ENCODE measurements at places on chromosomes 2 and 18.

DNA sequence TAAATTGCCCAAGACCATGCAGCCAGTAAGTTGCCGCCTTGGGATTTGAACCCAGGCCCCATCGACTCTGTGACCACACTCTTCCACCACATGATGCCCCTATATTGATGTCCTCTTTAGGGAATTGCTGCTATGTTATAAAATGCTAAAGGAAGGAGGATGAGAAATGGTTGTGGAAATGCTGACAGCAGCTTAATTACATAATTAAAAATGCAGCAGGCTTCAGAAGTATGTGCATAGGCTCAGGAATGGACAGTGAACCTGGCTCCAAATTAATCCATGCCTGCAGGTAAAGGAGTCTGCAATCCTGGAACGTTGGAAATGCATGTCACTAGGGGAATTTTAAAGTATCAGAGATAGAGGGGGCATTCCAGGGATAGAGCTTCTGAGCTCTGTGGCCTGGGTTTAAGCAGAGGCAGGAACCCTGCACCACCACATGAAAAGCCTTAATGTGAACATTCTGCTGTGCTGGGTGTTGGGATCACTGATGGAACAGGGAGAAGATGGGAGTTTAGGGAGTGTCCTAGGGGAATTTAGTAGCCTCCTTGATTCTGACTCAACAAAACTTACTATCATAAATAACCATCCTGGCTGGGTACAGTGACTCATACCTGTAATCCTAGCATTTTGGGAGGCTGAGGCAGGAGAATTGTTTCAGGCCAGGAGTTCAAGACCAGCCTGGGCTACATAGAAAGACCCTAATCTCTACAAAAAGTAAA, 76.1 kb upstream of the CCDC85A start:
- H3K4me3 ChIP-seq, result no peak overlapping the region
- no peaks in the 10 kb centered on the region for H3K27me3 ChIP-seq
- H3K36me3 ChIP-seq, result no peaks in the 10 kb centered on the region
- no peaks in the 10 kb centered on the region for H3K4me1 ChIP-seq

DNA sequence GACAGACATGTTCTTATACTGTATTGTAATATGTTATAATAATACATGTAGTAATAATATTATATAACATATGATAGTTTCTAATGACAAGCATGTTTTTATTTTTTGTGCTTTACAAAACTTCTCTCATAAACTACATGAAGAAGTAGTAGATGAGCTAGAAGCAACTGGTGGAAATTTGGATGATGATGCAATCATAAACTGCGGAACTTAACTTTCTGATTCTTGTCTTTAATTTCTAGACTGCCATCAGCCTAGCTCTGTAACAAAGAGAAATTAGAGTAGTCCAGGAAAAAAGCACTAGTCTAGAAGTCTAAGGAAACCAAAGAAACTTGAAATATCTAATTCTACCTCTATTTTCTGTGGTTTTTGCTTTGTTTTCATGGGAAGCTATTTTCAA, 71.0 kb upstream of the SPATS2L start:
- no peak overlapping the region for H3K4me3 ChIP-seq
- no peak overlapping the region for H3K27ac ChIP-seq
- peaks cover 43% of the 10 kb centered on the region for H3K27me3 ChIP-seq
- no peak for DNase-seq
- H3K4me1 ChIP-seq, result peaks cover 5% of the 10 kb centered on the region

DNA sequence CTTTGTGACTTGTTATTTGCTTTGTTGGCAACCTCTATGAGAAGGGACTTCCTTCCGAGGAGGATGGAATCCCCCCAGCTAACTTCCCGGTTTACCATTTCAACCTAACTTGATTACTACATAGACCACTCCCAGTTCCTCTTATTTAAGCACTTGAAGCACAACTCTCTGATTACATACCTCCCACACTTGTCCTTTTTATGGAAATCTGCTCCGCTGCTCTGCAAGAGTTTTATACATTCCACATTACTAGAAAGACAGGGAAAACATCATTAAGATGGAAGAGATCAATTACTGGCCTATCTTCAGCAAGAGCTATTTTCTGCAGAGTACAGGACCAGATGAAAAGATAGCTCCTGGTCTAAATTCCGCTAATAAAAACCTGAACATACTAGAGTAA, 160.0 kb upstream of the PGAP1 start:
- H3K36me3 ChIP-seq, result peaks cover 79% of the 10 kb centered on the region
- H3K4me1 ChIP-seq, result peaks cover 9% of the 10 kb centered on the region
- no peaks in the 10 kb centered on the region for H3K27me3 ChIP-seq
- DNase-seq, result no peak

- peaks cover 4% of the 10 kb centered on the region for H3K4me1 ChIP-seq
- H3K27ac ChIP-seq, result no peak overlapping the region
- DNase-seq, result no peak
- H3K27me3 ChIP-seq, result no peaks in the 10 kb centered on the region
- peaks cover 35% of the 10 kb centered on the region for H3K36me3 ChIP-seq
- H3K4me3 ChIP-seq, result no peak overlapping the region
These were observed 31.9 kb upstream of the TOGARAM2 start for GRCh38 chr2:28949190-28949589.

DNA sequence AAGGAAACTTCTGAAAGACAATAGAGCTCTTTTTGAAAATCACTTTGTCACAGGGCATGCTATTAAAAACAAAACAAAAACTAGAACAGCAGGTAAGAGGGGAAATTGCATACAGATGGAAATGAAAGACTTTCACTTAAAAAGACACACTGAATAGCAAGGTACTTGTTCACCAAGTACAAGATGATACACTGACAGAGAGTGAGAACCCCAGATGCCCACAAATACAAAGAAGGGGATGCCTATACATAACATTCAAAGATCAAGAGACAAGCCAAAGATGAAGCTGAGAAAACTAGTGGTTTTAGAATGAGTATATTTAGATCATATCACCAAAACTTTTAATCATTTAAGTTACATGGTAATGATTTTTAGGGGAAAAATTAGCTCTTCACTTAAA, 60.7 kb downstream of the ASXL2 start:
- peaks cover 37% of the 10 kb centered on the region for H3K36me3 ChIP-seq
- peaks cover 52% of the 10 kb centered on the region for H3K4me1 ChIP-seq
- H3K27me3 ChIP-seq, result no peaks in the 10 kb centered on the region

GRCh38 chr2:156322686-156323231, 9.8 kb downstream of the NR4A2 start:
- no peak overlapping the region for H3K27ac ChIP-seq
- DNase-seq, result no peak
- no peak overlapping the region for H3K4me3 ChIP-seq
- peaks cover 80% of the 10 kb centered on the region for H3K27me3 ChIP-seq

DNA sequence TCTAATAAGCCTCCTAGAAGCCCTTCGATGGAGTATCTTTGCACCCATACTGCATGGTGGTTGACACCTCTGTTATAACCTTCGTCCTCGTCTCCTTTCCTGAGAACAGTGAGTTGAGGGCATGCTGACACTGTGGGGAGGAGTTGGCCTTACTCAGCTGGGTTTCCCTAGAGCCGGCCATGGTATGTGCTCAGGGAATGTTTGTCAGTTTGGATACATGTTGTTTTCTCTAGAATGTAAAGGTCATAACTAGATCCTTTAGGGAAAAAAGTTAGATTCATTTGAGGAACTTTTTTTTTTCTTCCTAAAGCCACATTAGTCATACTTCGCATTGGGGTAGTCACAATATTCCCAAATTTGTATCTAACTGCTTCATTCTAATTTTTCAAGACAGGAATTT, 106.0 kb upstream of the FOSL2 start:
- no peaks in the 10 kb centered on the region for H3K27me3 ChIP-seq
- no peaks in the 10 kb centered on the region for H3K4me1 ChIP-seq
- peaks cover 3% of the 10 kb centered on the region for H3K36me3 ChIP-seq
- no peak overlapping the region for H3K4me3 ChIP-seq

- no peak overlapping the region for H3K4me3 ChIP-seq
- no peaks in the 10 kb centered on the region for H3K4me1 ChIP-seq
These were observed 230.0 kb upstream of the GYPC start for GRCh38 chr2:126425943-126426342.

GRCh38 chr2:3672861-3673678, 15.1 kb downstream of the ALLC start:
- no peaks in the 10 kb centered on the region for H3K36me3 ChIP-seq
- no peaks in the 10 kb centered on the region for H3K27me3 ChIP-seq
- H3K4me1 ChIP-seq, result no peaks in the 10 kb centered on the region
- H3K4me3 ChIP-seq, result no peak overlapping the region
- no peak overlapping the region for H3K27ac ChIP-seq

DNA sequence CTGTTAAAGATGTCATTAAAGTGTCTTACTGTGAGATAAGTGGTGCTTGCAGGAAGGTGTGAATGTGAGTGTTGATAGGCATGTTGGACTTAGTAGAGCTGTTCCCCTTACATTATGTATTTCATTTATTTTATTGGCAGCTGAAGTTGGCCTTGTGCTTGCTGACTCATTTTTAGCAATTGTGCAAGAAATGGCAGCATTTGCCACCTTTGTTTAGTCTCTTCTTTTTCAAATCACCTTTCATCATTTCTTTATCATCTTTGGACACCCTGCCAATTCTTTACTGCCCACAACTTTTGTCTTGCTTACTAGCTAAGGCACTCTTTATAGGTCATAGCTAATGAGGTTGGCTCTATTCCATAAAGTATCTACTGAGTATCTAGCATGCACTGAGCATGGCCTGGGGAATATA, 130.3 kb upstream of the LYPD6 start:
- H3K4me1 ChIP-seq, result no peaks in the 10 kb centered on the region
- H3K36me3 ChIP-seq, result no peaks in the 10 kb centered on the region
- H3K27me3 ChIP-seq, result no peaks in the 10 kb centered on the region
- H3K4me3 ChIP-seq, result no peak overlapping the region
- no peak overlapping the region for H3K27ac ChIP-seq

DNA sequence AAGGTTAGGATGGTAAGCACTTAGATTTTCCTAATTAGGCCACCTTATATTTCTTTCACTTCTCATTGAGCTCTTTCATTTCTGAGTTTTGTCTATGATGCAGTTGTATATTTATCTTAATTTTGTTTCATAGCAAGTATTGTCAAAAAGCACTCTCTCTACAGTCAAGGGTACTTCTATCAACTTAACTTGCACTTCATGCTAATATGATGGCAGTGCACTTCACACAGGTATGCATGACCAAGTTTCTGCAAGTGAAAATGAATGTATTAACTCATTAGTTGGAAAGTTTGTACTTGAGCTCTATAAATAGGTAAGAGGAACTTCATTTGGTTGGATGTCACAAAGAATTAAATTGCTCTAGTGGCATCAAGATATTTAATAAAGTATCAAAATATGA, 51.5 kb upstream of the CDH19 start:
- no peaks in the 10 kb centered on the region for H3K4me1 ChIP-seq
- no peak overlapping the region for H3K27ac ChIP-seq
- DNase-seq, result no peak
- H3K27me3 ChIP-seq, result no peaks in the 10 kb centered on the region

- H3K4me1 ChIP-seq, result no peaks in the 10 kb centered on the region
- H3K4me3 ChIP-seq, result no peak overlapping the region
- no peak overlapping the region for H3K27ac ChIP-seq
- no peak for DNase-seq
- no peaks in the 10 kb centered on the region for H3K36me3 ChIP-seq
These were observed 12.8 kb upstream of the SKOR2 start for GRCh38 chr18:47264308-47264700.

DNA sequence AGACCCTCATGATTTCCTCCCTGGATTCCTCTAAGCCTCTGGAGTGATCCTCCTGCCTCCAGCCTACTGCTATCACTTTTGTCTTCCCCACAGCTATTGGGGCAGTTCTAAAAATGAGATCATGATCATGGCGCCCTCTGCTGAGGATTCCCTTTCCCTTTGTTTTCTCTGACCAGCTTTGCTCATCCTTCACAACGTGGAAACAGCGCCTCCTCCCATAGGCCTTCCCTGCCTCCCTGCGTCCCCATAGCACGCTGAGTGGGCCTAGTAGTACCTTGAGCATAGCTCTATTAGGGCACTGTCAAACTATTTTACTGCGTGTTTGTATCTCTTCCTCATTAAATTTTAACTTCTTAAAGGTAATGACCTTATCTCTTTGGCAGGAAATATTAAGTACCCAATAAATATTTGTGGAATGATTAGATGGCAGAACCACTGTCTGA, 207.0 kb upstream of the FANCL start:
- no peak overlapping the region for H3K27ac ChIP-seq
- H3K27me3 ChIP-seq, result peaks cover 7% of the 10 kb centered on the region
- no peak overlapping the region for H3K4me3 ChIP-seq
- DNase-seq, result peak; percentile 31
- H3K36me3 ChIP-seq, result no peaks in the 10 kb centered on the region

DNA sequence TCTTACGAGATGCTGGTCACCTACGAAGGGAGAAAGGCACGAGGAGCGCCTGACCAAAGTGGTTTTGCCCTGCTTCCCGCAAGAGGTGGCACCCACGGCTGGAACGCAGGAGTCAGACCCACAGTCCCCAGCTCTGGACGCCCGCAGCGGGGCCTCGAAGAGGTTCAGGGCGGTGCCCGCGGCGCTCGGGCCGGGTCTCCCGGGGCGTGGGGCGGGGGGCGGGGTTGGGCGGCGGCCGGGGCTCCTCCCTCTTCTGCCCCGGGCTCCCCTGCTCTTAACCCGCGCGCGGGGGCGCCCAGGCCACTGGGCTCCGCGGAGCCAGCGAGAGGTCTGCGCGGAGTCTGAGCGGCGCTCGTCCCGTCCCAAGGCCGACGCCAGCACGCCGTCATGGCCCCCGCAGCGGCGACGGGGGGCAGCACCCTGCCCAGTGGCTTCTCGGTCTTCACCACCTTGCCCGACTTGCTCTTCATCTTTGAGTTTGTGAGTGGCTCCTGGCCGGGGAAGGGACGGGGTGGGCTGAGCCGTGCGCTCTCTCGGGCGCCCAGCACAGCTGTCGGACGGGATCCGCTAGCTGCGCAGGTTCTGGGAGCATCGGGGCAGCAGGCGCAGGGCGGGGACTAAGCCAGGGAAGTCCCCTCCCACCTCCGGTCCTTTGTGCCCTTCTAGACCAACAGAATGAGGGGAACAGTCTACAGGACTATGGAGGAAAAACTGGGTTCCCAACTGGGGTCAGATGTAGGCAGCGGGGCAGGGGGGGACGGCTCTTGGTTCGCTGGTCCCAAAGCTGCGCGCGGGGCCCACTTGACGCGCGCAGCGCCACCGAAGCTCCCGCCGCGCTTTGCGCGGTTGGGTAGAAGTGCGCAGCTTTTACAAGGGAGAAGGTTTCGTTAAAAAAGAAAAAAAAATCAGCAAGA, at the start of gene MAL:
MAL (plus strand) TSS at position 303 of the 914 bp plus-strand sequence; CDS start at position 388, 85 bp downstream.
- no peaks in the 10 kb centered on the region for H3K27me3 ChIP-seq
- H3K27ac ChIP-seq, result peak within 1 kb of the TSS; percentile 98
- H3K4me1 ChIP-seq, result peaks cover 70% of the 10 kb centered on the region
- H3K36me3 ChIP-seq, result peaks cover 43% of the 10 kb centered on the region
- H3K4me3 ChIP-seq, result peak within 1 kb of the TSS; percentile 94

DNA sequence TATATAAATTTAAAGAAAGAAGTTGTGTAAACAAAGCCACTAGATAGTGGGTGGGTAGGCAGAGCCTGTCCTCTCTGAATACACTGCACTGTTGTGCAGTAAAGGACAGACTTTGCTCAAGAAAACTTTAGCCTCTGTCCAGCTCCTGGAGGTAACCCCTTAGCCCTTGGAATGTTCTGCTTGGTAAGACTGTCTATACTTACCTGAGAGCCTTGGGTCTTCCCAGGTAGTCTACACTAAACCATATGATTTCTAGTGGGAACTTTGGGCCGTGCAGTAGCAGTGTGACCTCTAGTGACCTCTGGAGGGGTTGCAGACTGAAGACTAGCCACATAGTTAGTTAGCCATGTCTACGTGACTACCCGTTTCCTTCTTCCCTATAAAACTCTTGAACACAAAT, 678.3 kb upstream of the NRXN1 start:
- H3K4me3 ChIP-seq, result no peak overlapping the region
- no peak overlapping the region for H3K27ac ChIP-seq
- H3K36me3 ChIP-seq, result no peaks in the 10 kb centered on the region
- H3K4me1 ChIP-seq, result no peaks in the 10 kb centered on the region
- H3K27me3 ChIP-seq, result no peaks in the 10 kb centered on the region
- no peak for DNase-seq

- H3K4me3 ChIP-seq, result no peak overlapping the region
These were observed 25.1 kb downstream of the ASXL2 start for GRCh38 chr2:25853038-25853638.
